Epithelial cell of prostate (primary cell): ENCODE measurements at places on chromosomes 4 and X.

- no peak for DNase-seq
Observed at GRCh38 chr4:8592366-8593263, at the start of gene CPZ. CPZ (plus strand) TSS chr4:8592765; CDS start chr4:8592834, 69 bp downstream.

DNA sequence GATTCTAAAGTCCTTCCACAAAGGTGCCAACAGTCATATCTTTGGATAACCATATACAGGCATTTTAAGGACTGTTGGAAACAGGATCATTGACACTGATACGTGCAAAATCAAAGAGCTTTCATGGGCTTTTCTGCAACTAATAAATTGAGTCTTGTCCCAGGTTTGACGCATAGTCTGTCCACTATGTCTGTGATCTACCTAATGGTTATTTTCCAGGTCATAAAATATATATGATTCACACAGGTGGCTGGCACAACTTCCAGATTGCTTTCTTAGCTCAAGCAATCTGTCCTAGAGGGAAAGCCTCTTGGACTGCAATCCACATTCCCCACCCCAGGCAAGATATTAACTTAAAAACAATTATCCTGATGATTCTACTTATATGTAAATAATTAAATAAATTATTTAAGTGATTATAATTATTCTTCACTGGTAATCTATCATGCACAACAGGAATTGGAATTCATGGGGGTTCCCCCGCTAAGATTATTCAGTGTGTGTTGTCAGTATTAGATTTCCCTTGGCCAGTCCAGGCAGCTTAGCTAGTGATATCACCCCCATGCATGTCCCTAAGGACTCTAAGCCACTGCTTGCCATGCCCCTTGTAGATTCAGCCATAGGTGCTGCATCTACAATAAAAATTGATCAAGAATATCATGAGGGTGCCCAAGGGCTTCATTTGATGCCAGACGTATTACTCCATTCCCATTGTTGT, 97.8 kb downstream of the TLL1 start:
- DNase-seq: no peak

DNA sequence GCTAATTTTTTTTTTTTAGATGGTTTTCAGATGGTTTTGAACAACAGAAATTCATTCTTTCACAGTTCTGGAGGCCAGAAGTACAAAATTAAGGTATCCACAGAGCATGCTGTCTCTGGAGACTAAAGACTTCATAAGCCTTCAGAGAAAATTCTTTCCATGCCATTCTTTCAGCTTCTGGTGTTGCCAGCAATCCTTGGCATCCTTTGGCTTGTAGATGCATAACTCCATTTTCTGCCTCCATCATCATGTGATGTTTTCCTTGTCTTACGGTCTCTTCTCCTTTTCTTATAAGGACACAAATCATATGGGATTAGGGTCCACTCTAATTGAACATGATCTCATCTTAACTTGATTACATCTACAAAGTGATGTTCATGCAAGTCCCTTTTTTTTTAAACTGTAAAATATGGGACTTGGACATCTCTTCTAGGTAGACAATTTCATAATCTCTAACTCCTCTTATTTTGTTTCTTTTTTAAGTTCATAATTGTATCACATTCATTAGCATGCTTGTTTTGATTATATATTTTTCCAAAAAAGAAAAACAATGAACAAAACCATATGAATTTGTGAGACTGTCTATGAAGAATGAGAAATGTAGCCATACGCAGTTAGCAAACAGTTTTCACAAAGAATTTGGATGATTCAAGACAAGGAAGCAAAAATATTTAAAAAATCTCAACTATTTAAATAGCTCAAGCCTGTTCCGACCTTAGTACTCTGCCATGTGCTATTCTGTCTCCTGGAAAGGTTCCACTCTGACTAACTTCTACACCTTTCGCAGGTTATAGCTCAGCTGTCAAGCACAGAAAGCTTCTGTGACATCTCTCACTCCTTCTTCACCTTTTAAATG, 53.1 kb upstream of the GIMD1 start:
- DNase-seq: no peak

DNA sequence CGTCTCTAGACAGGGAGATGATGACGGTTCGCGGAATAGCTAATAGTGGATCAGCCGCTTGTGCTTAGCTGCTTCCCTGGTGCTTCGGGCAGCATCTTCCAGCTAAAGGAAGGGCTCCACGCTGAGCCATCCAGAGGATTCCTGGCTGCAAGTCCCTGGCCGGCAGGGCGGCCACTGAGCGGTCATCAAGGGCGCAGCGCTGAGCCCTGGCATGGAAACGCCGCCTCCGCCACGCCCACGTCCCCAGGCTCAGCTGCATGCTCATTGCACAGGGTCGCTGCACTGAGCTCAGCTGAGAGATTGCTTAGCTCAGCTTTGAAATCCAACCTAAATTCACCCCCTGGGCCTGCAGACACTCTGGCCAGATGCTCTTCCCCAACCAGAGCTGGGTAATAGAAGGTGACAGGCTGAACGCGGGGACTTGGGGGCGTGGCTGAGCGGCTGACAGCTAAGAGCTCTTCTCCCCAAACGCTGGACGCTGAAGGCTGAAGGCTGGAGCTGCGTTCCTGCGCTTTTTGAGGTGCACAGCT, 118.2 kb upstream of the KIT start:
- no peak for DNase-seq

GRCh38 chr4:74230902-74231499, 73.1 kb downstream of the MTHFD2L start:
- DNase-seq: peak; percentile 68

DNA sequence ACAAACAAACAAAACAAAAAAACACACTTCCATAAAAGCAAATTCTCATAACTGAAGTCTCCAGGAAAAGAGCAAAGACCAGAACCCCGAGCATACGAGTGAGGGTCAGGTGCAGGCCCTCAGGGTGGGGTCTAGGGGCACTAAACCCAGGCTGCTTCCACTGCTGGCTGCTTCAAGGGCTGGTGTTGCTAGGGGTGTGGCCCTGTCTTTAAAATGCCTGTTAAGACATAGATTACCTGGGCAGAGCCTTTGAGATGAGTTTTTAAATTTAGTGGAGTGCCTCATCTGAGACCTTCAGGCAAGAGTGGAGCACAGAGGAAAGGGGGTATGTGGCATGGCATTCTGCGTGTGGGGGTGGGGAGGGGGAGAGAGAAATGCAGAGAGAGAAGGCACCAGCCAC, 87.0 kb downstream of the FHDC1 start:
- DNase-seq: no peak

DNA sequence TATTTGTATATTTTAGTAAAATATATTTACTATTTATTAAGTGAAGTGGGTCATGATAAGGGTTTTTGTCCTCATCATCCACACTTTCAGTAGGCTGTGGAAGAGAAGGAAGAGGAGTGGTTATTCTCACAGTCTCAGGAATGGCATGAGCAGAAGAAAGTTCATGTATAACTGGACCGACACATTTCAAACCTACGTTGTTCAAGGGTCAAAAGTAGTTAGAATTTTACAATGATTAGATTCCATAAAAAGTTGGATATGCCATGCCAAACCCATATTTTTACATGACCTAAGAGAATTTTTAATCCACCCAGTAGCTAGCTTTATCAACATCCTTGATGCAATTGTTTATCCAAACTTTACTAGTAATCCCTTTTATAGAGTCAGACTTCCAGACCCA, 15.6 kb upstream of the MAGEA8 start:
- no peak for DNase-seq

DNA sequence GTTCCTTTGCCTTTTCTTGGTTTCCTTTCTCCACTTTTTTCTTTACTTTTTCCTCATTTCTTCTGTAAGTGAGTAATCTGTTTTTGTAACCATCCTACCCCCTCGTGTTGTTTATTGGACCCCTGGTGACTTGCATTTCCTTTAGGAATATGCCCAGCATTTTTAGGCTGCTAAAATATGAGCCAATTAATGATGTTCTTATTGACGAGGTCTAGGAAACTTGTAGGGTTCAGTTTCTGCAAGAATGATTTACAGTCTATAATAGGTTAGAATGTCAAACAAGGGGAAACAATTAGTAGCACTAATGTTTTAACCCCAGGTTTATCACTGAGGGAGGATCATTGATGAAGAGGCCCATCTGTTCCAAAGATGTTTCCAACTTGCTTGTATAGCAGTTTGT, 79.0 kb downstream of the CPE start:
- DNase-seq: no peak

GRCh38 chr4:56863441-56864139, 42.1 kb upstream of the SPINK2 start:
- DNase-seq: peak; percentile 56

DNA sequence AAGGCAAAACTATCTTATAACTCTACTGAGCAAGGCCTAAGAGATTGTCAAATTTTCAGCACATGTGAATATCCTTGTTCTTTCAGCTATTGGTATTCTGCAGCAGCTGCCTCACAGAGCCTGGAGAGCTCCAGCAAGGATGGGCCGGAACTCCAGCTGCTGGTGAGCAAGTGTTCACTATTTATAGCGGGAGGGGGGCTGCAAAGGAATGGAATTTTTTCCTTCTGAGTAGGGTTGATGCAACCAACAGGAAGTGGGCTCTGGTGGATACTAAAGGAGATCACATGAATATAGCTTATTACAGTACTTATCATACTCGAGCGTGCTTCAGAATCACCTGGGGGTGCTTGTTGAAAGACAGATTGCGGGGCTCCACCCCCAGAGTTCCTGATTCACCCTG, 20.2 kb upstream of the SETD7 start:
- no peak for DNase-seq

DNA sequence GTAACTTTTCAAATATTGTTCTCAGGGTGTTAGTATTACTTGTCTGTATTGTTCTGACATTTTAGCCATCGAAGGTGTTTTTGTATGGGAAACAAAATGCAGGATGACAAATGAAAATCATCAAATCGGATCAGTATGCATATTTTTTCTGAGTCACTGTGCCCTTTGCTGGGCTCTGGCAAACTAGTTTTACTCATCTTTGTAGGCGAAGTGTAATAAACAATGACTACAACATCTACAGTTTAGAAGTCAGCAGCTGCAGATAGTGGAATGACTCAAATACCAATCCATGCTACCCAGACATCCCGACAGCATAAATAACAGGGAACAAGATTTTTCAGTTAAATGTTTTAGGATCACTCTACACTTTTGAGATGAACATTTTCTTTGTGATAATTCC, 557.3 kb upstream of the TENM3 start:
- DNase-seq: no peak

DNA sequence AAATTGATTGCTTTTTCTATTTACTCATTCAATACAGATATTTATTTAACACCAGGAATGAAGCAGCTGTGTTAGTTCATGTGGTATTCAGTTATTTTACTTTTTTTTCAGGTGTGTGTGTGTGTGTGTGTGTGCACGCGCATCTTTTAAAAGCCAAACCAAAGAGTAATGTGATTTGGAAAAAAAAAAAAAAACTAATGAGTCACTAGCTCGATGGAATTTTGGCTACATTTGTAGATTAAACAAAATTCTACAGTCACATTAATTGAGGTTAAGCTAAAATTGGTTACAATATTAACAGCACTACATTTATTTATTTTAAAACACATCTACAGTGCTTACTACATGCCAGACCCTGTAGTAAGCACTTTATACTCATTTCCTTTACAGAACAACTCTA, 66.8 kb downstream of the HHIP start:
- DNase-seq: no peak
